Caudate nucleus (tissue), 63 donors: ENCODE measurements at places on chromosomes 11 and 22.

GRCh38 chr22:46878191-46878948 is 115.9 kb downstream of the TBC1D22A start:
- no peak for DNase-seq

GRCh38 chr22:38831166-38831945 is 12.5 kb downstream of the NPTXR start:
- no peak for DNase-seq

GRCh38 chr11:1832920-1833295 is 1.9 kb upstream of the SYT8 start:
- no peak for DNase-seq

DNA sequence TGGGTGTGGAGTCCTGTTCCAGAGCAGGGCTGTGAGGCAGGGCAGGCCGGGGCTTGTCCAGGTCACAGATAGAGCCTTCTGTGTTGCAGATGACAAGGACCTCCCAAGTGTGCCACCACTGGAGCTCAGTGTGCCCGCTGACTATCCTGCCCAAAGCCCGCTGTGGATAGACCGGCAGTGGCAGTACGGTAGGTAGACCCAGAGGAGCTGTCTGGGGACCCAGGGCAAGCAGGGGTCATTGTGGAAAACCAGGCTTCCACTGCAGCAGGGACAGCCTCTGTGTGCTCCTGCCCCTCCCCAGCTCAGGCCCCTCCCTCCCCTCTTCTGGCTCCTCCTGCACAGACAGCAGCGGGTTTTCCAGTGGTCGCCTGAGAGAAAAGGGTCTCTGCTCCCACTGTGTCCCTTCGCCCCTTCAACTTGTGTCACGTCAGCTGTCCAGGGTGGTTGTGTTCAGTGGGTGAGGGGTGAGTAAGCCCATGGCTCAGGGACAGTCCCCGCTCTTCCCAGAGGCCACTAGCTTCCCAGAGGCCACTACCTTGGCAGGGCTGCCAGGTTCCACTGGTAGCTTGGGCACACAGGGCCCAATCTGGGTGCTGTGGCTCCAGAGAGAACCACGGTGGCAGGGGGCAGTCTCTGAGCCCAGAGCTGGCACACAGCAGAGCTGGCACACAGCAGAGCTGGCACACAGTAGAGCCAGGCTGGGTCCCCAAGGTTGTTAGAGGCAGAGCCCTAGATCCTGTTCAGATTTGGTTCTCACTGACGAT is 78.4 kb downstream of the MED15 start:
- DNase-seq, result no peak

DNA sequence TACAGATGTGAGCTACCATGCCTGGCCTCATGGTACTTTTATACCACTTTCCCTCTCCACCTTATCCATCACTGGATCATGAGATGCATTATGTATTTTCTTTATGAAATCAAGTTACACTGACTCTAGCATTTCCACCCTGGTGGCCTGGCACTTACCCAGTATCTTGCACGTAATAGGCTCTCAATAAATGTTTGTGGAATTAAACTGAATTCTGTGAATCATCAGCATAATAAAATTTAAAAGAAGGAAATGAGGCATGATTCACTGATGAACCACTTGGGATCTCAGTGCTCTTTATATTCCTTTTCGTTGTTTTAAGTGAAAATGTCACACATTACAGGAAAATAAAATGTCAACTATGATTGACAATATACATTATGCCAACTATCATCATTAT is 25.1 kb downstream of the ADM start:
- no peak for DNase-seq

DNA sequence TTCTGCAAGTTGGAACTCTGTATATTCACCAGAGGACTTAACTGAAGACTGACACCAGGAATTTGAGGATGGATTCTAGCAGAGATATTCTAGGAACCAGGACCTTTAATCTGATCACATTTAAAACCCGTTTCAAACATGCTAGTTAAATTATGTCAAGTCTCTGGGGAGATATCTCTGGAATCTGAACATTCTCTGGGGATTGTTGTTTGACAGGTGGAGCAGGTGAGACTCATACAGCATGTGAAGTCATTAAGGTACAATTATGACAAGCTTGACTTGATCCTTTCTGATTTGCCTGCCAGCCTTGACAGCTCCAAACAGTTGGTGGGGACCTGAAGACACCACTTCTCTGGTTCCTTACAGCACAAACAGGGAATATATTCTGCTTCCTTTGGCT is 100.3 kb downstream of the FAT3 start:
- no peak for DNase-seq

- no peak for DNase-seq
Measured at GRCh38 chr11:61732705-61733104, 19.7 kb upstream of the MYRF start.

DNA sequence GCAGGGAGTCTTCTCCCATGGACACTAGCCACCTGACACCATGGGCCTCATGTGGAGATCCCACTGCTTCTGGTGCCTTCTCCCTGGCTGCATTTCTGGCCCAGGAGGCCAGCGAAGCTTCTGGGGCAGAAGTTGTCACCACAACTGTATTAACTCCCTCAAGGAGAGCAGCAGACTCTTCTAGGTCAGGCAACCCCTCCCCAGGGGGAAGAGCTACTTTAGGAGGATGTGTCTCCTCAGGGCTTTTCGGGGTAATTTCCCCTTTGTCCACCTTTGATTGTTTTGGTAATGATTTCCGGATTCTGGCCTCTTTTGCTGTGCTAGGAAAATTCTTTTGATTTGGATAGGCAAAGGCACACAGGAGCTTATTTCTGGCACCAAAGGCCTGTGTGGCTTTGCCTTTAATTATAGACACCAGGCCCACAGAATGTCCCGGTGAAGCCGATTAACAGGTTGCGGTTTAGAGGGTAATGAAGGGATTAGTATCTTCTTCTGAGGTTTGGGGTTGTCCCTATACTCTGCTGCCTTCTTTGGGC is 8.9 kb upstream of the UCP2 start:
- no peak for DNase-seq

DNA sequence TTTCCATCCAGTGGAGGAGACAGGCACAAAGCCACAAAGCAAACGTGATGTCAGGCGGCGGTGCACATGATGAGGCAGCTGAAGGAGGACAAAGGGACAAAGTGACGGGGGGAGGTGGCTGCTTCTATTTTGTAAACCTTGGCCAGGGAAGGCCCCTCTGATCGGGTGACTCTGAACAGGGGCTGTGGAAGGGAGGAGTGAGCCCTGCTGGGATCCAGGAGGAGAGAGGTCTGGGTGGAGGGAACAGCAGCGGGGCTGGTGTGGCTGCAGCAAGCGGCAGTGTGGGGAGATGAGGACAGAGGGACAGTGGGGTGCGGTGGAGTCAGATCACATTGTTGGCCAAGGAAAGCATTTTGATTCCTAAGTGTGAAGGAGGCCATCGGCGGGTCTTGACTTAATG is 36.7 kb downstream of the SHISAL1 start:
- DNase-seq, result no peak

DNA sequence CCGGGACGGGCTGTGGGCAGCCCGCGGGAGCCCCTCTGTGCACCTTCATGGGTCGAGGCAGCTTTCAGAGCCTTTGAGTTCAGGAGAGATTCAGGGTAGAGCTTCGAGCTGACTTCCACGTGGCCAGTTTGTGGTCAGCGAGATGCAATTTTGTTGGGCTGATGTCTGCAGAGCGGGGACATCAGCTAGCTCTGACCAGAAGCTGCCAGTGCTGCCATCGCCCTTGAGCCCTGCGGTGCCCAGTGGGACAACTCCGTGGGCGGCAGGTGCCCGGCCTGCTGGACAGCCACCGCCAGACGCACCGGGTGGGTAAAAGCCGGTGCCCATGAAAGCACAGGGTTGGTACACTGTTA is 719 bp downstream of the TALDO1 start:
- DNase-seq, result no peak

- DNase-seq, result no peak
Measured at GRCh38 chr11:133738624-133739023, 106.7 kb downstream of the SPATA19 start.

GRCh38 chr11:108958368-108959104 is 293.7 kb downstream of the DDX10 start:
- DNase-seq, result no peak

DNA sequence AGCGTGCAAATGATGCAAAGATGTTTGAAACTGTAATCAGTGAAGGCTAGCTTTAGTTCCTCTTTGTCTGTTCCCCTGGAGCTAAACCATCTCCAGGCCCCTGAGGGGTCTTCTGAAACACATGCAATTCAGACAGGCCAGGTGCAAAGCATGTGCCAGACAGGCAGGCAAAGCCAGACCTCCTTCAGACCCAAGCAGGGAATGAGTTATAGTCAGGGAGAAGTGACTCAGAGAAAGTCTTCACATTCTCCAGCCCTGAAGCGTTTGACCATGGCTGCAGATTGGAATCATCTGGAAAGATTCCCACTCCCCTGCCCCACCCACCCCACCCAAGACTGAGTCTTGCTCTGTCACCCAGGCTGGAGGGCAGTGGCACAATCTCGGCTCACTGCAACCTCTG is 187.0 kb upstream of the ISX start:
- DNase-seq, result no peak

DNA sequence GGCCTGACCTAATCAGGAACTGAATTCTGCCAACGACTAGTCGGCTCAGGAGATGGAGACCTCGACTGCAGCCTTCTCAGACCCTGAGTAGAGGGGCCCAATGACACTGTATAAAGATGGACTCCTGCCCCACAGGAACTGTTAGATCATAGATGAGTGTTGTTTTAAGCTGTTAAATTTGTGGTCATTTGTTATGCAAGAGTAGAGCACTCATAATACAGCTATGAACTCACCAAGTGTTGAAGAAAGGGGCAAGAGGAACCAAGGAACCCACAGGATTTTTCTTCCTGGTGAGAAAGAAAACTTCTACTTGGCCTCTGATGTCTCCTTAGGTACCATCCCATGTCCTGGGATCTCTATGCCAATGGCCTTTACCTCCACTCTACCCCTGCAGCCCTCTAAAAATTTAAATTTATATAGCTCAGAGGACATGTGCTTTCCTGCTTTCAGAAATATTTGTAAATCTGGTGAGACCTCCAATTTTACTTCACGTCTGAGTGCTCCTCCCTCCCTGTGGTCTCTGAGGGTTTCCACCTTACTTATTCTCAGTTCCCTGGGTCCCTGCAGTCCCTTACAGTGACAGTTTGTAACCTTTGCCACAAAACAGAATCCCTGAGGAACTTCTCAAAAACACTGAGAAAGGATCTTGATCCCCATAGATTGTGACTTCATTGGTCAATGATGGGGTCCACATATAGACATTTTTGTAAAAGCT is 256.3 kb upstream of the ARHGAP20 start:
- no peak for DNase-seq

DNA sequence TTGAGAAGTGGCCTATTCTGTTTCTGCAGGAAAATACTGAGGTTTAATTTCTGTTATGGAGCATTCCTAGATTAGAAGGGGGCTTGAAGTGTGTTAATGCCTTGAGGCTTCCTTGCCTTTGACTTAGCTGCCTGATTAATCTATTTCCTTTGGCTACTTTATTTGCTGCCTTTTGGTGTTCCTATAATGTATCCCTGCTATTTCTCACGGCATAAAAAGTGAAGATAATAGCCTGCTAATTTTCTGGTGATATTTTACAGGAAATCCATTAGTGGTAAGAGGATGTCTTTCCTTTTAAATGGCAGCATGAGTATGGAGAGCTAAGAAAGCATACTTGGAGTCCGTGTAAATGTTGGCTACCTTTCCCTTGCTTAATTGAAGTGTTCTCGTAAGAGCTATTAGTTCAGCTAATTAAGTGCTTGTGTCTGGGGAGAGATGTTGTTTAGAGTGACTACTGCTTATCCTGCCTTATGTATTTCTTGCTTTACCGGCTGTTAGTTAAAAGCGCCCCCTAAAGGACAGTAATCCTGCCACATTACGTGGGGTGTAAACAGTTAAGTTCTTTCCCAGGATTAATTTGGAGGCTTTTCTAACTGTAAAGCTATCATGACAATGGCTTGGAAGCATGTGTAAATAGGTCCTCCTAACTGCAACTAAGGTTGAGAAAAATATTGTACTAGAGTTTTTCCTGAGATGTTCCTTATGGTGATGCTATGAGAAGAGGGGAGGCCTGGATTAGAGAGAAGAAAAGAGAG is 45.6 kb downstream of the ZNF280B start:
- no peak for DNase-seq

DNA sequence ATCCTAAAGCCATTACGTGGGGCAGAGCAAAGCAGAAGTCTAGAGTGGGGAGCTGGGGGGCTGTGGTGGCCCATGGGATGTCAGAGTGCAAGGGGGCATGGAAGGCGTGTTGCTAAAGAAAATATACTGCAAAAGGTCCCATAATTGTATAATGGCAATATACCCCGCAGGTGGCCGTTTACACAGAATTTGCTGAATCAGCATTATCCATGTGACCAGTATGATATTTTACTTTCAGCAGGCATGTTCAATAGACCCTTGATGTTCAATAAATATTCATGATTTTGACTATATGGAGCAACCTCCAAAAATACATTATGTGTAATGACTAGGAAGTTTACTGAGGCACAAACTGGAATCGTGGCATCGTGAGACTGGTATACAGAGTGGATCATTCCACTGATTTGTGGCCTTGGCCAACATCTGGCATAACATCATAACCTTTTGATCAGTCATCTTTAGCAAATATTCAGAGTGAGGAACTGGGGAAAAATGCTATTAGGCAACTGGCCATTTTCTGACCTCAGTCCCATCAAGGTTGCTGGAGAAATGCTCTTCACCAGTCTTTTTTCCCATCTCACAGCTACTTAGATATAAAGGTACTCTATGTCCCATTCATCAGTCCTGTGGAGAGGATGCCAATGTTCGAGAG is 29.3 kb upstream of the PPP2R1B start:
- no peak for DNase-seq

GRCh38 chr22:45444168-45444567 is 30.7 kb downstream of the RIBC2 start:
- no peak for DNase-seq

DNA sequence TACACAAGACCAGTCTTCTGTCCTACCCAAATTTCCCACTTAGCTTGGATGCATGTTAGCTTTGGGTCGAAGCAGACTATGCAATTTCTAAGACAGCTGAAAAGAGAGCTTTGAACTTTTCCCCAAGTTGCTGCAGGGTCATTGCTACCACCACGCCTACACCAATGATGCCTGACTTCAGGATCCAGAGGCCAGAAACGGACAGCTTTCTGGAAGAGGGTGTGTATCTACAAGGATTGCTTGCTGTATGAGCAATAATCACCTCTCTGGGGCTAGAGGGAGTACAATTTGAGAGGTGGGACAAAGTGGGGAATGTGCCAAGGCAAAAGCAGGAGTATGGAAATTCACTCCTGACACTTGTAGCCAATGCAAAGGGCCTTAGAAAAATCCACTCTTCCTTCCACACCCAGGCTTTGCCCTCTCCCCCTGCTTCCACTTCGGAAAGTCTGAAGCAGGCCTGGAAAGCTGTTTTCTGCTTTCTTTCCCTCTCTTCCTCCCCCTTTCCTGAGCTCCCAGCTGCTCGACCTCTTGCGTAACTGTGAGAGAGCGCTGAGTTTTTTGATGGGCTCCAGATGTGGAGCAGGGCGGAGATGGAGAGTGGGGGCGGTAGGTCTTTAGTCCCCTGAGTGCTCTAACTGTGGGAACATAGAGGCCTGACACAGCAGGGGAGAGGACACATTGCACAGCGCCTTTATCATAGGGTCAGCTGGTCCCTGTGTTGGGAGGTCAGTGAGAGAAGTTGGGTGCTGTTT is 2.1 kb upstream of the PHLDB1 start:
- no peak for DNase-seq

- no peak for DNase-seq
Measured at GRCh38 chr11:62139526-62140303, 15.9 kb downstream of the INCENP start.
